ENCODE measurements at places on chromosomes 1 and 21.

GRCh38 chr1:223001653-223002634, 141.1 kb downstream of the TLR5 start:
- H3K27ac ChIP-seq: no peak overlapping the region
- no peak overlapping the region for H3K4me3 ChIP-seq
- H3K27me3 ChIP-seq: no peaks in the 10 kb centered on the region
- peaks cover 5% of the 10 kb centered on the region for H3K36me3 ChIP-seq
- no peak for DNase-seq

- H3K36me3 ChIP-seq: peaks cover 5% of the 10 kb centered on the region
- no peaks in the 10 kb centered on the region for H3K27me3 ChIP-seq
Observed at GRCh38 chr1:961132-961669, 817 bp downstream of the KLHL17 start.

GRCh38 chr21:37904856-37905255, 11.4 kb downstream of the KCNJ6 start:
- H3K27ac ChIP-seq: no peak overlapping the region
- H3K4me1 ChIP-seq: no peaks in the 10 kb centered on the region
- H3K4me3 ChIP-seq: no peak overlapping the region
- H3K27me3 ChIP-seq: peaks cover 28% of the 10 kb centered on the region

DNA sequence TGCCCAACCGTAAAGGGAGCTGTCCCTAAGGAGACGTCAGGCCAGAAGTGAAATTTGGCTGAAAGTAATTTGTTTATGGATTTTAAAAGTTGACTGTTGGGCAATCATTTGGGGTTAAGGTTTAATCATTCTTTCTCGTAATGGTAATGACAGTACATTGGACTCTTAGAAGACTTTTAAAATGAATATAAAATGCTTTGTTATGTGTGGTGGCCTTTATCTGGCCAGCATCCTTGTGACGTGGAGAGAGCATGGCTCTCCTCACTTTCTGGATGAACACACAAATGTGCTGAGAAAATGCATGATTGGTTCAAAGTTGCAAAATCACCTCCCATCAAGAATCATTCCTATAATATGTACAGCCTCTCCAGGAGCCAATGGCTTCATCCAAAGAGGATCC, 160.2 kb downstream of the DHRS3 start:
- H3K27me3 ChIP-seq: no peaks in the 10 kb centered on the region
- H3K36me3 ChIP-seq: peaks cover 34% of the 10 kb centered on the region
- peak overlapping the region; percentile 40 for H3K27ac ChIP-seq
- no peak overlapping the region for H3K4me3 ChIP-seq

- peaks cover 22% of the 10 kb centered on the region for H3K4me1 ChIP-seq
- H3K36me3 ChIP-seq: no peaks in the 10 kb centered on the region
- DNase-seq: no peak
- peak overlapping the region; percentile 84 for H3K27ac ChIP-seq
- H3K27me3 ChIP-seq: no peaks in the 10 kb centered on the region
- H3K4me3 ChIP-seq: peak overlapping the region; percentile 90
Observed at GRCh38 chr1:201505503-201505890, 1.4 kb downstream of the CSRP1 start.

GRCh38 chr1:6497215-6497866, 5.9 kb upstream of the PLEKHG5 start:
- H3K4me1 ChIP-seq: no peaks in the 10 kb centered on the region
- peaks cover 12% of the 10 kb centered on the region for H3K27me3 ChIP-seq
- DNase-seq: no peak
- H3K36me3 ChIP-seq: no peaks in the 10 kb centered on the region
- no peak overlapping the region for H3K27ac ChIP-seq
- peak overlapping the region; percentile 32 for H3K4me3 ChIP-seq

GRCh38 chr21:15841856-15842564, 112.2 kb downstream of the USP25 start:
- no peaks in the 10 kb centered on the region for H3K27me3 ChIP-seq
- no peak overlapping the region for H3K27ac ChIP-seq
- no peak overlapping the region for H3K4me3 ChIP-seq
- no peaks in the 10 kb centered on the region for H3K36me3 ChIP-seq
- no peak for DNase-seq

DNA sequence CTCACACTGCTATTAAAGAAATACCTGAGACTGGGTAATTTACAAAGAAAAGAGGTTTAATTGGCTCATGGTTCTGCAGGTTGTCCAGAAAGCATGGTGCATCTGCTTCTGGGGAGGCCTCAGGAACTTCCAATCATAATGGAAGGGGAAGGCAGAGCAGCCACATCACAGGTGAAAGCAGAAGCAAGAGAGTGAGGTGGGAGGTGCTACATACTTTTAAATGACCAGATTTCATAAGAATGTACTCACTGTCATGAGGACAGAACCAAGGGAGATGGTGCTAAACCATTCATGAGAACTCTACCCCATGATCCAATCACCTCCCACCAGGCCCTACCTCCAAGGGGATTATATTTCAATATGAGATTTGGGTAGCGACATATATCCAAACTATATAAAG, 55.7 kb downstream of the MRPL39 start:
- H3K27ac ChIP-seq: peak overlapping the region; percentile 67
- H3K36me3 ChIP-seq: peaks cover 6% of the 10 kb centered on the region
- H3K4me3 ChIP-seq: peak overlapping the region; percentile 78

DNA sequence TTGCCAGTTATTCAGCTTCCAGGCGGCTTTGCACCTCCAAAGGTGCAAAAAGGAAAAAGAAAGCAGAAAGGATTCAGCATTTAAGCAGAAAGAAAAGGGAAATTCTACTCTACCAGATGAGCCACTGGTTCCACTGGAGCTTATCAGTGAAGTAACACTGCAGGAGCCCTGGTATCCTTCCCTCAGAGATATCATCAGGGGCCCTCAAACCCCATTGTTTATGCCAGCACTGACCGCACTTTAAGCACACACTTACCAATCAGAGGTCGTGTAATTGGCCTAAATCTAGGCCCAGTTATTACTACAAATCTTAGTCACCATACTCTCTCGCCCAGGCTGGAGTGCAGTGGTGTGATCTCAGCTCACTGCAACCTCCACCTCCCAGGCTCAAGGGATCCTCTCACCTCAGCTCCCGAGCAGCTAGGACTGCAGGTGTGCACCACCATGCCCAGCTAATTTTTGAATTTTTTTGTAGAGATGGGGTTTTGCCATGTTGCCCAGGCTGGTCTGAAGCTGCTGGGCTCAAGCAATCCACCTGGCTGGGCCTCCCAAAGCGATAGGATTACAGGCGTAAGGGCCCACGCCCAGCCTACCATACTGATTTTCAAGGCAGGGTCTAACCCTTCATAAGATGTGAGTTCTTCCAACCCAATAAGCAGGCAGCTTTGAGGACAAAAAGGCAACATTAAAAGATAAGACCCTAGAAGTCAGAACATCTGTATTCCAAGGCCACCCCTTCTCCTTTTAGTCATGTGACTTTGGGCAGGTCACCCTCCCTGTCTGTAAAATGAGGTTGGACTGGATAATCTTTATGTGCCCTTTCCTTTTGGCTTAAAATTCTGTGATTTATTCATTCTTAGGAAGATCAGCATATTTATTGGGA, 125.3 kb downstream of the SYT2 start:
- H3K4me3 ChIP-seq: no peak overlapping the region
- no peak for DNase-seq
- peaks cover 9% of the 10 kb centered on the region for H3K36me3 ChIP-seq
- H3K27ac ChIP-seq: no peak overlapping the region

- peaks cover 25% of the 10 kb centered on the region for H3K27me3 ChIP-seq
- no peaks in the 10 kb centered on the region for H3K4me1 ChIP-seq
- H3K4me3 ChIP-seq: no peak within 1 kb of the TSS
- H3K36me3 ChIP-seq: no peaks in the 10 kb centered on the region
- DNase-seq: no peak
Observed at GRCh38 chr1:220786337-220787068, at the start of gene MTARC1. TSS of gene MTARC1 (plus strand) at chr1:220786913. CDS start at chr1:220786945, 32 bp downstream.

DNA sequence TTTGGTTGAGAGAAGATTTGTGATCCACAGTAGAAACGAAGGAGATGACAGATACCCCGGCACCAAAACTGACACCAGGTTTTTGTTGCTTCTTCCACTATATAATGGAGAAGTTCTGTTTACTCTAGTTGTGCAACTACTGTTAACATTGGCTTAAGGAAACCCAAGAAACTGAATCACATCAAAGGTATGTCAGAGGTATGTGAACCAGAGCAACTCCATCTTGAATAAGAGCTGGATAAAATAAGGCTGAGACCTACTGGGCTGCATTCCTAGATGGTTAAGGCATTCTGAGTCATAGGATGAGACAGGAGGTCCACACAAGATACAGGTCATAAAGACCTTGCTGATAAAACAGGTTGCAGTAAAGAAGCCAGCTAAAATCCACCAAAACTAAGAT, 173.7 kb upstream of the CAMK1G start:
- H3K4me3 ChIP-seq: no peak overlapping the region
- no peak for DNase-seq
- no peaks in the 10 kb centered on the region for H3K4me1 ChIP-seq
- peaks cover 15% of the 10 kb centered on the region for H3K27me3 ChIP-seq

GRCh38 chr1:32494711-32495337, 30.0 kb downstream of the ZBTB8B start:
- no peaks in the 10 kb centered on the region for H3K4me1 ChIP-seq
- H3K27ac ChIP-seq: no peak overlapping the region
- no peak overlapping the region for H3K4me3 ChIP-seq
- no peak for DNase-seq
- H3K36me3 ChIP-seq: no peaks in the 10 kb centered on the region

- DNase-seq: no peak
- H3K4me1 ChIP-seq: no peaks in the 10 kb centered on the region
- H3K27ac ChIP-seq: no peak overlapping the region
- no peak overlapping the region for H3K4me3 ChIP-seq
- no peaks in the 10 kb centered on the region for H3K36me3 ChIP-seq
Observed at GRCh38 chr1:39645411-39646043, 6.1 kb upstream of the HEYL start.

- no peak overlapping the region for H3K4me3 ChIP-seq
- peaks cover 21% of the 10 kb centered on the region for H3K36me3 ChIP-seq
- peak overlapping the region; percentile 36 for H3K27ac ChIP-seq
- peaks cover 40% of the 10 kb centered on the region for H3K4me1 ChIP-seq
- H3K27me3 ChIP-seq: no peaks in the 10 kb centered on the region
- no peak for DNase-seq
Observed at GRCh38 chr1:67280696-67281095, 27.0 kb upstream of the IL12RB2 start.

- H3K4me1 ChIP-seq: peaks cover 8% of the 10 kb centered on the region
- H3K27ac ChIP-seq: no peak overlapping the region
- peaks cover 8% of the 10 kb centered on the region for H3K27me3 ChIP-seq
- no peak overlapping the region for H3K4me3 ChIP-seq
- no peaks in the 10 kb centered on the region for H3K36me3 ChIP-seq
- DNase-seq: no peak
Observed at GRCh38 chr21:29186246-29186645, 55.8 kb downstream of the MAP3K7CL start.

- DNase-seq: peak; percentile 44
- H3K4me3 ChIP-seq: no peak overlapping the region
- H3K27me3 ChIP-seq: no peaks in the 10 kb centered on the region
- no peaks in the 10 kb centered on the region for H3K36me3 ChIP-seq
- no peak overlapping the region for H3K27ac ChIP-seq
- no peaks in the 10 kb centered on the region for H3K4me1 ChIP-seq
Observed at GRCh38 chr1:2856066-2856390, 54.5 kb upstream of the TTC34 start.

DNA sequence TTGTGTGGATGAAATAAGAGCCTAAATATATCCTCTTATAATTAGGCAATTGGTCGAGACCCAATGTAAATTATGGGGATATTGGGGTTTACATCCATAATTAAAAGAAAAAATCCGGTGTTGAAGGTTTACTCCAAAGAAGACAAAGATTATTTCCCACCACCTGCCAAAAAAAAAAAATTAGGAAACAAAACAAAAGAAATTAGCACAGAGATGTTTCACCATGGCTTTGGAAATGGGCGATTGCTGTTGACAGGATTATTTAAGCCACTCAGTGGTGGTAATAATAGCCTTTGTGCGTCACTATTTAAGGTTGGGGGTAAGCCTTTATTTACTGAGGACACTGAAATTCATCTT, 585 bp upstream of the GLRX2 start:
- peak overlapping the region; percentile 69 for H3K27ac ChIP-seq
- no peaks in the 10 kb centered on the region for H3K36me3 ChIP-seq
- no peaks in the 10 kb centered on the region for H3K27me3 ChIP-seq
- peaks cover 15% of the 10 kb centered on the region for H3K4me1 ChIP-seq

DNA sequence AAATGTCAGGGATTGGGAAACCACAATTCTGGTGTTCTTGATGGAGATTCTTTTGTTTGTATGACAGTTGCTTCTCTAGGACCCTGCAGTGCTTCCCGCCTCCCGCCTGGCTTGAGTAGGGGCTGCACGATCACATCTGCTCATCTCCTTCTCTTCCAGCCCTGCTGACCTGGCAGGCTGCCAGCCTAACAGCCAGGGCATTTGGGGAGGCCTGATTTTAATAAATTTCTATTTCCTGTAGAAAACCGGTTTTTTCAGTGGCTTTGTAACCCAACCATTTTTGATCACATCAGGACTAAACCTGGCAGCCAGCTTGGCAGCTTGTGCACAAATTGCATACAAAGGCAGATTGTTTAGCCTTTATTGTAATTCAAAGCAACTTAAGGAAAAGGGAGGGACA, 78.9 kb downstream of the UBE2U start:
- H3K27ac ChIP-seq: no peak overlapping the region
- peaks cover 20% of the 10 kb centered on the region for H3K27me3 ChIP-seq
- no peak overlapping the region for H3K4me3 ChIP-seq
- H3K4me1 ChIP-seq: no peaks in the 10 kb centered on the region
- no peak for DNase-seq

- peaks cover 4% of the 10 kb centered on the region for H3K4me1 ChIP-seq
- H3K36me3 ChIP-seq: no peaks in the 10 kb centered on the region
- H3K4me3 ChIP-seq: peak overlapping the region; percentile 38
- DNase-seq: no peak
- H3K27ac ChIP-seq: no peak overlapping the region
- no peaks in the 10 kb centered on the region for H3K27me3 ChIP-seq
Observed at GRCh38 chr1:45329445-45329844, 2.8 kb downstream of the HPDL start.

DNA sequence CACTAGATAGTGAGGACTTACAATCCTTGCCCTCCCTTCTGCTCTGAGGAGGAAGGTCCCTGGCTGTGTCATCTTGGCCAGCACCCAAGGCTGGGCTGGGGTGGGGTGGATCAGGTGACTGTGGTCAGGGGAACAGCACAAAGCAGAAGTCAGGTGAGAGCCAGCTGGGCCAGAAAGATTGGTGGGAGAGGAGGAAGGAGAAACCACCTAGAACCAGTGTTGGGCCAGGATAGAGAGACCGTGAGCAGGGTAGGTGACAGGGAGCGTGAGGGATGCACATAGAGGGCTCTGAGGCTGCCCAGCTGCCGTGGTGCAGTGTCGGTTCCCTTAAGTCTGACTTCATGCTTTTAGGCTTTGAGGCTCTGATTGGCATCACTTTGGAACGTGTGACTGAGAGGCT, 22.7 kb downstream of the NCF2 start:
- H3K4me3 ChIP-seq: no peak overlapping the region
- DNase-seq: no peak
- H3K27me3 ChIP-seq: no peaks in the 10 kb centered on the region

Data from natural killer cell treated with Interleukin-12 subunit alpha and Interleukin-12 subunit beta and Interleukin-15 and Interleukin-18, amount 100 ng/mL, for 72 hours (primary cell).